ENCODE measurements at places on chromosomes 13 and 19.
A peak's percentile ranks its signal among the peaks of the same experiment; 100 is the strongest.

- H3K4me1 ChIP-seq = no peaks in the 10 kb centered on the region
- H3K27me3 ChIP-seq = no peaks in the 10 kb centered on the region
- H3K4me3 ChIP-seq = no peak overlapping the region
- no peak overlapping the region for H3K27ac ChIP-seq
Observed at GRCh38 chr19:23312515-23312914, 62.3 kb upstream of the ZNF724 start.

- H3K27ac ChIP-seq = peak overlapping the region; percentile 98
- H3K4me3 ChIP-seq = peak overlapping the region; percentile 91
- peaks cover 28% of the 10 kb centered on the region for H3K4me1 ChIP-seq
- H3K36me3 ChIP-seq = peaks cover 26% of the 10 kb centered on the region
- H3K27me3 ChIP-seq = no peaks in the 10 kb centered on the region
Observed at GRCh38 chr13:48532256-48532505, 699 bp downstream of the RCBTB2 start.

DNA sequence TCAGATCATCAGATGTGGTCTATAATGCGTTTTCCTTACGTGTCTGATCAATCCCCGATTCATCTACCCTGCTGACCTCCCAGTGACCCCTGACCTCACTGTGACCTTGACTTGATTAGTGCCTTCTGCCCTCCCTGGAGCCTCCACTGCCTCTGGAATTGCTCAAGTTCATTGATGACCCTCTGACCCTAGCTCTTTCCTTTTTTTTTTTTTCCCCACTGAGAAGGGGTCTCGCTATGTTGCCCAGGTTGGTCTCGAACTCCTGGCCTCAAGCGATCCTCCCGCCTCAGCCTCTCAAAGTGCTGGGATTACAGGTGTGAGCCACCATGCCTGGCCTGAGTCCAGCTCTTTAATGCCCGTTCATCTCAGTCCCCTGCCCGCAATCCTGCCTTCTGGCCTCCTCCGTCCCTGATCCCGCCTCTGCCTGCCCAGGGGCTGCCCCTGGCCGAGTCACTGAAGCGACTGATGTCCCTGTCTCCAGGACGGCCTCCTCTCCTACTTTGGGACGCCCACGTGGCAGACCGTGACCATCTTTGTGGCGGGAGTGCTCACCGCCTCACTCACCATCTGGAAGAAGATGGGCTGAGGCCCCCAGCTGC is 4.0 kb upstream of the FTL start:
- peak overlapping the region; percentile 52 for H3K4me3 ChIP-seq
- DNase-seq = no peak
- peaks cover 54% of the 10 kb centered on the region for H3K4me1 ChIP-seq
- H3K36me3 ChIP-seq = peaks cover 30% of the 10 kb centered on the region
- peak overlapping the region; percentile 99 for H3K27ac ChIP-seq

- DNase-seq = no peak
- H3K36me3 ChIP-seq = peaks cover 2% of the 10 kb centered on the region
- H3K27ac ChIP-seq = no peak overlapping the region
- no peaks in the 10 kb centered on the region for H3K4me1 ChIP-seq
- no peak overlapping the region for H3K4me3 ChIP-seq
Observed at GRCh38 chr13:77865622-77866021, 53.0 kb downstream of the EDNRB start.

DNA sequence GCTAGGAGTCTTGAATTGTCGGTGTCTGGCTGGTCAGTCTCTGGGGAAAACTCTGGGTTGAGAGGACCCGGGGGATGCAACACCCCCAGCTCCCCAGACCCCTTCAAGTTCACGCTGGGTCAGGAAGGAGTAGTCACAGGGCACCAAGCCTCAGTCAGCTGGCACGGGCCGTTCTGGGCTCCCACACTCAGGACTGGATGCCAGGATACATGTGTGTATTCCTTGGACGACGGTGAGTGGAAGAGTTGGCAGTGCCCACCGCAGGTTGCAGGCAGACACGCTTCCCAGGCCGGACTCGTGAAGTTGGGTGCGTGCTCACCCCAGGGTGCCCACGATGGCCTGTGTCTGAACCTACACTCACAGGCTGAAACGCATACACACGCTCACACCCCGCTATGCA is 5.5 kb downstream of the GADD45B start:
- H3K36me3 ChIP-seq = peaks cover 26% of the 10 kb centered on the region
- peaks cover 21% of the 10 kb centered on the region for H3K4me1 ChIP-seq
- DNase-seq = no peak
- no peak overlapping the region for H3K4me3 ChIP-seq
- H3K27ac ChIP-seq = no peak overlapping the region

- DNase-seq = no peak
- H3K27me3 ChIP-seq = no peaks in the 10 kb centered on the region
- H3K36me3 ChIP-seq = no peaks in the 10 kb centered on the region
- no peak overlapping the region for H3K4me3 ChIP-seq
Observed at GRCh38 chr13:80841414-80841813, 500.5 kb upstream of the SPRY2 start.

GRCh38 chr19:18895824-18896341 is at the start of gene CERS1:
TSS of gene CERS1 (minus strand) at chr19:18896158. CDS start at chr19:18896072, 86 bp downstream.
- H3K4me1 ChIP-seq = peaks cover 17% of the 10 kb centered on the region
- H3K4me3 ChIP-seq = peak within 1 kb of the TSS; percentile 76
- no peak for DNase-seq
- H3K36me3 ChIP-seq = peaks cover 11% of the 10 kb centered on the region
